ENCODE measurements at places on chromosomes 3 and 15.

DNA sequence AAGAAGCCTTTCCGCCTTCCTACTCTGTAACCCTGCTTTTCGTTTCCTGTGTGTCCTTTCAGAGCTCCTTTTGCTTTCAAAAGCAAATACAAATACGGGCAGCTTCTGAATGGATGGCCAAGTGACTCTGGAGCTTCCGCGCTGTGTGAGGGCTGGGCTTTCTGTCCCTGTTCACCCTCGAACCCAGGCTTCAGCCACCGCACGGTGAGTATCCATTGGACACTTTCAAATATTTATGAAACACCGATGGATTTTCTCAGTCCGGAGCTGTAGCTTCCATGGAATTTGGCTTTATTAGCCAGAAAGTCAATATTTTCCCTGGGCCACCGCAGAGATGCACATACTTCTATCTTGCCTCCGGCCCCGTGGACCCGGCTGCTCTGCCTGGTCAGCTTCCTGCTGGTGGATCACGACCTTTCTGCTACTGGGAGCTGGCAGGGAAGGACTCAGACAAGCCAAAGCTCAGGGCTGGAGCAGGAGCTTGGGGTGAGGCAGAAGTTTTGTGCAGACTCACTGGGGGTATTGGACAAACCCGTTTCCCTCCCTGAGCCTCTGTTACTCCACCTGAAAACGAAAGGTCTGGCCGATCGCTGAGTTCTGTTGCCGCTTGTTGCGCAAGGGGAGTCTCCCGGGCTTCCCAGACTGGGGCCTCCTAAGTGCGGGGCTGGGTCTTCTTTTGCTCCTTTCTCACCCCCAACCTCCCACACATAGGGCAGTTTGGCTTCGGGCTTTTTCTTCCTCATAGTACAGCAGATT lies 63.6 kb downstream of the LINGO1 start:
- no peak for DNase-seq

DNA sequence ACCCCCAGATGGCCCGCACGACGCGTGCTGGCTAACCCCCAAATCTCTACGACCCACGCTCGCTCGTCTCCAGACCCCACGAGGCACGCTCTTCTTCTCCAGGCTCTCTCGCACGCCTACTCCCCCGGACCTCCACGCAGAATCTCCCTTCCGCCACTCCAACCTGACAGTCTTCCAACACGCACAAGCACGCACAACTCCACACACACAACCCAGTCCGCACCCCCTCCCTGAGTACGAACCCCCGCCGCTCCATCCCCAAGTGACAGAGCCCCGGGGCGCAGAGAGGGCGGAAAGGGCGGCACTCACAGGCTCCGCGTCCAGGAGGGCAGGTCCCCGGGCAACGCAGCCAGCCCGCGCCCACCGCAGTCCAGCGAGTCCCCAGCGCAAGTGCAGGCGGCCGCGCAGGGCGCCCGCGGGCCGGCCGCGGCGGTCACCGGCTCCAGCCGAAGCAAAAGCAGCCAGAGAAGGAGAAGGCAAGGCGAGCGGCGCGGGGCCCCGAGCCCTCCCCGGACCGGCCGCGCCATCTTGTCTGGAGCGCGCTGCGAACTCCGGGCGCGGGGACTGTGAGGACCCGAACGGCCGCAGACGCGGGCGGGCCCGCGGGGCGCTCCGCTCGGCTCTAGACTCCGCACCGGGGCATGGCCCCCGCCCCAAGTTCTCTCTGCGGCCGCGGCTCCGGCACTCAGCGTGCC lies 794 bp downstream of the LRIG1 start:
- no peak for DNase-seq

DNA sequence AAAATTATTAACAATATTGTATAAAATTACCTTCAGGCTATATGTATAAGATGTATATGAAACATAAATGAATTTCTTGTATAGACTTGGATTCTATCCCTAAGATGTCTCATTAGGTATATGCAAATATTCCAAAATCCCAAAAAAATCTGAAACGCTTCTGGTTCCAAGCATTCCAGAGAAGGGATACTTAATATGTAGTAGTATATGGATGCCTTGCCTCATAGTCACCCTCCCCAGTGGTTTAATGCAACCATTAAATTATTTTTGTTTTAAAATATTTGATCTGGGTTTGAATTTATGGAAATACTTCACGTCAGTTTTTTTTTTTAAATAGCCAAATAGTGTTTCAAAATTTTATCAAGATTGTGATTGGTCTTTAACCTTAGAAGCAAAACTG lies 27.2 kb downstream of the PLCL2 start:
- DNase-seq, result no peak

GRCh38 chr3:49780080-49780974 lies 6.0 kb downstream of the IP6K1 start:
- no peak for DNase-seq

DNA sequence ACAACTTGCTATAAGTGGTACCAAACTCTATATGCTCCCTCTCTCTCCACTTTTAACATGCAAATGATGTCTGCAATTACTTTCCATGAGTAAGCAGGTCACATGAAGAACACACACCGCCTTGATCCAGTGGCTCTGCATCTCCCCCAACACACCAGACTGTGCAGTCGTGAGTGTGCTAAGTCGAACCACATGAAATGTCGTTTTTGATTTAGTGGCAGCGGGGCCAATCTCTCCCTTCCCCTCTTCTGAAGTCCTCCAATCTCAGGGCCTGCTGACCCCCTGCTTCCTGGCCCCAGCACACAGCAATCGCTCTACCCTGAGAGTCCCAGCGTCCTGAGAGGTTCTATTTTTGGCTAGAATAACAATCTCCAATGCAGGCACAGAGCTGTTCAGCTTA lies 312.5 kb downstream of the SHQ1 start:
- DNase-seq, result no peak
